ENCODE measurements at places on chromosomes 3 and 15.

- peaks cover 51% of the 10 kb centered on the region for H3K27me3 ChIP-seq
- no peak for DNase-seq
- no peak overlapping the region for H3K27ac ChIP-seq
- no peak overlapping the region for H3K4me3 ChIP-seq
- H3K36me3 ChIP-seq: no peaks in the 10 kb centered on the region
Observed at GRCh38 chr15:81098349-81098748, 35.7 kb upstream of the CFAP161 start.

DNA sequence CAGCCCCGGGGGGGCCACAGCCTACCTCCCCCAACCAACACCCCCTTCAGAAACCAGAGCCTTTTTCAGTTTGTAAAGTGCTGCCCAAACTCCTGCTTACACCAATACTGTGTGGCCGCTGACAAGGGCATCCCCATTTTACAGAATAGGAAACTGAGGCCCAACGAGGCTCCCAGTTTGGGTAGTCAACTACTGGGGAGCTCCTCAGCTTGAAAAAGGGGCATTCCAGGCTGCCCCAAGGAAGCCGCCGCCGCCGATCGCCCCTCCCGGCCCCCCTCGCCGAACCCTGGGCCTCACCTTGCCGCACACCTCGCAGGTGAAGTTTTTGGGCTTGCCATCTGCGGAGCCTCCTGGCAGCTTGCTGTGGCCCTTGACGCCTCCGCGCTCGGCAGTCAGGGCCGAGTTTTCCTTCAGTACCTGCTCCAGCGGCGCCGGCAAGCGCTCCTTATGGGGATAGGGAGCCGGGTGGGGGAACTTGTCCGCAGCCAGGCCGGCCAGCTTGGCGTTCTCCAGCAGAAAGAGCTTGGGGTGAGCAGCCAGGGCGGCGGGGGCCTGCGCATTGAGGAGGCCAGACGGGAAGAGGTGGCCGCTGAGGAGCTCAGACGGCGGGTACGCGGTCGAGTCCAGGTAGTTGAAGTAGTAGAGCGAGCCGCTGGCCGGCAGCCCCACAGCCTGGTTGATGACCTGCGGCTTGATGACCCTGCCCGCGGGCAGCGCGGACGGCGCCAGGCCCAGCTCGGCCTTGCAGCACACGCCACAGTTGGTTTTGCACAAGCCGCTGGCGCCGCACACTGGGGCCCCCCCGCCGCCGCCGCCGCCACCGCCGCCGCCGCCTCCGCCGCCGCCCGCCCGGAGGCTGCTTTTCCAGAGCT is 1.4 kb downstream of the FEZF2 start:
- peaks cover 38% of the 10 kb centered on the region for H3K4me1 ChIP-seq
- no peak for DNase-seq
- H3K36me3 ChIP-seq: no peaks in the 10 kb centered on the region

DNA sequence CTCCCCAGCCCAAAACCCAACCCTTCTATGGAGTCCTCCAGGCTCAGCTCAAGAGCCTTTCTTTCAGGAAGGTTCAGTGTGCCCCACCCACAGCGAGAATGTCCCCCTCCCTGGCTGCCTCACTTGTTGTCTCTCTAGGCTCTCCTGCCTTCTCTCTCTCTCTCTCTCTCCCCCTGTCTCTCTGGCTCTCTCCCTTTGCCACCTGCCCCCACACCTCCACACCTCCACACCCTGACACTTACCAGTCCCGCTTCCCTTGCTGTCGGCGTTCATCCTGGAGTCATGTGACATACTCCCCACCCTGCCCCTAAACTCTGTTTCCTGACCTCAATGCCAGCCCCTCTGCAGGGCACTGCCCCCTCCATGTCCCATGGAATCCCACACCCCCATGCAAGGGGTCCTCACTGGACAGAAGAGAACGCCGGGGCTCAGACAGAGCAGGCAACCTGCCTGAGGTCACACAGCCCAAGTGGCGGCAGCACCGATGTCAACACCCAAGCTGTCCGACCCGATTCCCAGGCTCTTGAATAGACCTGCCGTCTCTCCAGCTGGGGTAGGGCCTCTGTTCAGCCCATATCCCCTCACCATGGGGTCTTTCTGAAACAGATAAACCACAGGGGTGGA is 28.5 kb upstream of the SLC6A6 start:
- H3K4me3 ChIP-seq: peak overlapping the region; percentile 25
- peaks cover 8% of the 10 kb centered on the region for H3K27me3 ChIP-seq
- no peak for DNase-seq

DNA sequence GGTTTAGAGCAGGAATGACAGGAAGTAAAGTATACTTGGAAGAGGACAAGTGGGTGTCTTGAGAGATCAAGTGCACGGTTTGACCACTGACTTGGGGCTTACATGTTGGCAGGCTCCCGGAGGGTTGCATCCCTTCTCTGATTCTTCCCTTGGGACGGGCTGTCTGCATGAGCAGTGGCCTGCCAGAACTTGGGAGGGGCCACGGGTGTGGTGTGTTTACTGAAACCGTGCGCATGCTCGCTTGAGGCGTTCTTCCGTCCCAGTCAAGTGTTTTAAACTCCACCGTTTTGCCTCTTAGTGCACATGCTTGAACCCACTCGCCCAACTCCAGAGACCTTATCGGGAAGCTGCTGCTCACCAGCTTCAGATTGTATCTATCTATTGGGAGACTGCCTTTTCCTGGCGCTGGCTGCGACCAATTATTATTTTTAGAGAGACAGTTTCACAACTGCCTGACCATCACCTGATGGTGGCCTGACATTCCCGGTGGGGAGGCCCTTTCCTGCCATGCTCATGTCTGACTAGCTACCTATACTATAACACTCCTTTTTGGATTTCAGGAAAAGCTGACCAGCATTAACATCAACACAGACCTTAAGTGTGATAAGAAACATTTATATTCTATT is 14.9 kb upstream of the C3orf22 start:
- no peaks in the 10 kb centered on the region for H3K36me3 ChIP-seq
- H3K4me1 ChIP-seq: no peaks in the 10 kb centered on the region
- no peak for DNase-seq

DNA sequence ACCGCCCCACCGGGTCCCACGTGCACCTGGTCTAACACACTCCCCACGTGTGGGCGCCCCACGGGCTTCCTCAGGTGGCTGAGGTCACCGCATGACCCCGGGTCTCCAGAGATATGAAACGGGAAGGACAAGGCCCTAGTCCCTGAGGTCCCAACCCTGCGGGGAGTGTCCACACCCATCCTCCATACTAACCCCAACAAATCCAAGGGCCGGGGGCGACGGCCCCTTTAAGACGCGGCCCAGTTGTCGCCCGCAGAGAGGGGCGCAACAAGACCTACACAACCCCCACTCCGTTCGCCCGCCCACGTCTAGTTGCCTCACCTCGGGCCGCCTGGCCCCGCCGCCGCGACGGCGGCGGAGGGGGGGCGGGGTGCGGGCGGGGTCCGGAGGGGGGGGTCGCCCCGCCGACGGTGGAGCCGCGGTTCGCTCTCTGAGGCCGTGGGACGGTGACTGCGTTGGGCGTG is 396 bp downstream of the INO80 start:
- H3K4me3 ChIP-seq: peak overlapping the region; percentile 99
- peaks cover 5% of the 10 kb centered on the region for H3K4me1 ChIP-seq
- peak overlapping the region; percentile 98 for H3K27ac ChIP-seq

DNA sequence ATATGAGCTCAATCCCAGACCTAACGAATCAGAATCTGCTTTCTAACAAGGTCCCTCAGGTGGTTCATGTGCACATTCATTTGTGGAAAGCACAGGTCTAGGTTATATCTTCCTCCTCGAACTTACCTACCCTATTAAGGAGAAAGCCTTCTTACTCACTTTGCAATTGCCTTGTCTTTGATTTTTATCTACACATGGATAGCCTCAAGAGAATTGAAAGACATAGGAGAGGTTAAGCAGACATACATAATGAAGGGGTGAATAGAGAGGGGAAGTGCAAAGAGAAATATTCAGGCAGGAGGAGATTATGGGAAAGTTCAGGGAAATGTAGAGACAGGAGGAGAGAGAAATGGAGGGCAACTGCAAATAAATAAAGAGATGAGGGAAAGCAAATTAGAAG is 422.9 kb upstream of the ADAMTS9 start:
- no peak overlapping the region for H3K27ac ChIP-seq
- H3K4me1 ChIP-seq: peaks cover 13% of the 10 kb centered on the region
- no peak overlapping the region for H3K4me3 ChIP-seq
- H3K36me3 ChIP-seq: peaks cover 3% of the 10 kb centered on the region
- no peak for DNase-seq
- H3K27me3 ChIP-seq: peaks cover 9% of the 10 kb centered on the region

DNA sequence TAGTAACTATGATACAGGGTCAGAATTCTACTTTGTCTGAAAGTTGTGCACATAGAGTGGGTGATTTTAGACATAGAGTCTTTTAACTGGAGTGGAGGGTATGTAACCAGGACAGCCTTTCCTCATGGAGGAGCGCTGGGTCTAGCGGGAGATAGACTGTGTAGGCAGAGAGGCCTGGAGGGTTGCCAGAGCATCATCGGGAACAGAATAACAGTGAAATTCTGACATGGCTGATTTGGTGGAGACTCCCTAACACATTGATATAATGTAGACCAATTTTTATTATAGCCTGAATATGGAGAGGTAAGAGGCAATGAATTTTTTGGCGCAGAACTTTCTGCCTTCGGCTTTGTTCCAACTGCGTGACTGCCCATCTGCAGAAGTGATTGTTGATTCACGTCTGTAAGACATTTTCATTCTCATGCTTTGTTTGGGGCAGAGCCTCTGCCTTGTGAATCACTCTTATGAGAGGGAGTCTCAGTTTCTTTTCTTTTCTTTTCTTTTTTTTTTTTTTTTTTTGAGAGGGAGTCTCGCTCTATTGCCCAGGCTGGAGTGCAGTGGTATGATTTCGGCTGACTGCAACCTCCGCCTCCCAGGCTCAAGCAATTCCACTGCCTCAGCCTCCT is 16.0 kb downstream of the LPP start:
- no peak for DNase-seq
- H3K36me3 ChIP-seq: peaks cover 24% of the 10 kb centered on the region
- H3K27me3 ChIP-seq: no peaks in the 10 kb centered on the region
- H3K4me3 ChIP-seq: no peak overlapping the region
- peak overlapping the region; percentile 36 for H3K27ac ChIP-seq

Data from type B pancreatic cell (in vitro differentiated cells).